ENCODE measurements at places on chromosomes 3 and 15.

DNA sequence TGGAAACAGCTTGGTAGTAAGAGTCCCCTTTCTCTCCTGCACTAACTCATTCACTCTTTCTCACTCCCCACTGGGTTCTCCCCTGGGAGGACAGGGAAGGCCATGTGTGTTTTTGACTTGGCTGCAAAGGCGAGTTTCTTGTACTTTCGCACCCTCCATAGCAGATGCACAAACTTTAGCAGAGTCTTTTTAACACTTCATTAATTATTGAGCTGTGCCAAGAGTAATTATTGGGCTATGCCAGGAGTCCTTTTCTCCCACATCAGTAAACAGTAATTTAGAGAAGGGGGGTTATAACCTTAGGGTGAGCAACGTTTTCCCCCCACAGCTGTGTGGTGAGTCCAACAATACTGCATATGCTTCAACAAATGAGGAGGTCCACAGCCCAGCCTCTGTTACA is 224.4 kb upstream of the ATP11B start:
- DNase-seq: no peak

- DNase-seq: peak; percentile 22
These were observed 32.5 kb upstream of the ZNF445 start for GRCh38 chr3:44510000-44510368.

GRCh38 chr15:38041576-38041975 is 107.1 kb downstream of the TMCO5A start:
- no peak for DNase-seq

DNA sequence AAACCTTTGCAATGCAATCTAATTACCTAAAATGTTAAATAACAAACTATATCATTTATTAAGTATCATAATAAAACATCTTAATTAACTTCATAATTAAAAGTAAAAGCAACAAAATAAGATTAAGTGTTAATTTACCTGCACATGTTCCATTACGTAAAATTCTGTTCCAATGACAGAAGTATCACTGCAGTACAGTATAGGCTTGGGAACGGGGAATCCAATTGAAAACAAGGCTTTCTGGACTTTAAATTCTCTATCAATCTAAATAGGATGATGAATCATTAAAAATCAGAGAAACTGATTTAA is 17.1 kb downstream of the ACAD11 start:
- no peak for DNase-seq

DNA sequence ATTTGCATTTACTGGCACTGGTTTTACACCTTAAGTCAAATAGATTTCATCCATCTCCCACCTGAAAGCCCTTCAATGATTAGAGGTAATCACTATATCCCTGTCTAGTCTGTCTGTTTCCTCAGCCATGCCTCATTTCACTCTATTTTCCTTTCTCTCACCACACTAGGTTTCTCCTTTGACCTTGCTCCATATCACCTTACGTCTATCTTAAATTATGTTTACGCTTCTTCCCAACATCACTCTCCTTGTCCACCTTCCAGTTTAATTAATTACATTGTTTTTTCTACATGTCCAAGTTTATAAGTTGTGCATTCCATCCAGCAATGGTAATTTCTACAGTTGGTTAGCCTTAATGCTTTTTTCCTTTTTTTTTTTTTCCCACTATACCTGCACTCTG is 396.7 kb upstream of the PDZRN3 start:
- no peak for DNase-seq

- no peak for DNase-seq
These were observed 57.0 kb downstream of the BOC start for GRCh38 chr3:113268311-113268710.

DNA sequence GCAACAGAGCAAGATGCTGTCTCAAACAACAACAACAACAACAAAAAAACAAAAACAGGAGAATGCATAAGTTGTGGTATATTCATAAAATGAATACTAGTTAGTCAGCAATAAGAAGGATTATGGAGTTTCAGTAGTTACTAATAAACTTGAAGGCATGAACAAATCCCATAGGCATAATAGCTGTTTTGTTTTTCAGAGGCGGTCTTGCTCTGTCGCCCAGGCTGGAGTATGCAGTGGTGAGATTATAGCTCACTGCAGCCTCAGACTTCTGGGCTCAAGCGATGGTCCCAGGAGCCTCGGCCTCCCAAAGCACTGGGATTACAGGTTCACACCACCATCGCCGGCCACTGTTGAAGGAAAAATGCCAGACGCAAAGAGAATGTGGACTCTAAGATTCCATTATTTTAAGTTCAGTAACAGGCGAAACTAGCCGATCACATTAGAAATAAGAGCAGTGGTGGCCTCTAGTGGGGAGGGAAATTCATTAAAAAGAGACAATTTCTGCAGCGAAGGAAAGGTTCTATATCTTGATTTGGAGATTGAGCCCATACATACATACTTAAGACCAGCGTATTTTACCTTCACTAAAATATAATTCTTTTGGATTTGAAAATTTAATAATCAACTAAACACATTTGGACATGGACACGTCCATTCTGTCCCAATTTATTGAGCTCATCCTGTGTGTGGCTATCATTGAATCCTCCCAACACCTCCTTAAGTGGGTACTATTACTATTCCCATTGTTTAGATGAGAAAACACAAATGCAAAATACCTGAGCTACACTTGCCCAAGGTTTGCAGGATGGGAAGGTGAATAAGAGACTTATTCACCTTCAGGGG is 27.4 kb upstream of the HDAC11 start:
- DNase-seq: peak; percentile 67

DNA sequence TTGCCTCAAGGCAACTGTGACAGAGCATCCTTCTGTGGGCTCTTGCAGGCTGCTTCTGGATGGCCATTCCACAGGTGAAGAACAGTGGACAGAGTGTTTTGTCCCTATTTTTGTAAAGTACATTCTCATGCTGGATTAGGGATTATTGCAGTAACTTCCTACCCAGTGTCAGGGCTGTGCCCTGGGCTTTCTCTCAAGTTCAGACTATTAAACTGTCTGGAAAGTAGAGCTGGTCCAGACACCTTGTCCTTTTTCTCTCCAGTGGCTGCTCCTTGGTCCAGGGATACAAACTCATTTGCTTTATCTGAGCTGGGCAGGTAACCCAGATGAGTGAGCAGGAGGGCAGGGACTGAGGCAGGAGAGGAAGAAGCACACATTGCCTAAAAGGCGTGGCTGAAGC is 37.4 kb upstream of the AGBL1 start:
- no peak for DNase-seq

GRCh38 chr3:77319711-77320110 is 279.8 kb downstream of the ROBO2 start:
- DNase-seq: no peak

DNA sequence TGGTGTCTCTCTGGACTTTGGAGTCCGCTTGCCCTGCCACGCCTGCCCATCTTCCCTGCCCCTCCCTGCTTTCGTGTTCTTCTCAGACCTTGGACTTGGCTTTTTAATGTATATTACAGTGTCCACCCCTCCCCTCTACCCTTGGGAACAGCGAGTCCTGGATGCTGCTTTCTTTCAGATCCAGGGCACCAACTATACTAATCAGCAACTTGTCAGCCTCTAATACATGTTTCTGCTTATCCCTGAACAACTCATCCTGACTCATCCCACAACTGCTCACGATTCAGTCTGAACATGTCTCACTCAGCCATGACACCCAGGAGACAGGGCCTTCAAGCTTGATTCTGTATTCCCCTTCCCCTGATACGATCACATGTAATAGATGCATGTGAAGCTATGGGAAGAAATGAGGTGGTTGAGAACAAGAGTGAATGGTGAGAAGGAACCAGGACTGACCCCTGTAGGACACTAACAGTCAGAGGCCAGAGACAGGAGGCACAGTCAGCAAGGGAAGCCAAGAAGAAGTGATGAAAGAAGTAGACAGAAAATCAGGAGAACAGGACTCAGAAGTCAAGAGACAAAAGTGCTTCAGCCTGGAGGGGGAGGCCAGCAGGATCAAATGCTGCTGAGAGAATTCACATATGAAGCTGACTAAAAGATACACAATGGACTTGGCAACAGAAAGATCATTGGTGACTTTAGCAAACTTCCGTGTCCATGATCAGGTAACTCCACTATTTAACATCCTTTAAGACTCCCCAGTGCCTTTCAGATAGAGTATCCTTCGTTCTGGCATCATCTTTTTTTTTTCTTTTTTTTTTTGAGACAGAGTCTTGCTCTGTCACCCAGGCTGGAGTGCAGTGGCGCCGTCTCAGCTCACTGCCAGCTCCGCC is 35.4 kb downstream of the BCL2L10 start:
- peak; percentile 52 for DNase-seq
